Lung (tissue), 17 donors: ENCODE measurements at places on chromosomes 7 and 10. TPM values are rescaled to one million over a fixed set of nuclear protein-coding genes. Genes with fewer than 3 reads are reported as not detected.

DNA sequence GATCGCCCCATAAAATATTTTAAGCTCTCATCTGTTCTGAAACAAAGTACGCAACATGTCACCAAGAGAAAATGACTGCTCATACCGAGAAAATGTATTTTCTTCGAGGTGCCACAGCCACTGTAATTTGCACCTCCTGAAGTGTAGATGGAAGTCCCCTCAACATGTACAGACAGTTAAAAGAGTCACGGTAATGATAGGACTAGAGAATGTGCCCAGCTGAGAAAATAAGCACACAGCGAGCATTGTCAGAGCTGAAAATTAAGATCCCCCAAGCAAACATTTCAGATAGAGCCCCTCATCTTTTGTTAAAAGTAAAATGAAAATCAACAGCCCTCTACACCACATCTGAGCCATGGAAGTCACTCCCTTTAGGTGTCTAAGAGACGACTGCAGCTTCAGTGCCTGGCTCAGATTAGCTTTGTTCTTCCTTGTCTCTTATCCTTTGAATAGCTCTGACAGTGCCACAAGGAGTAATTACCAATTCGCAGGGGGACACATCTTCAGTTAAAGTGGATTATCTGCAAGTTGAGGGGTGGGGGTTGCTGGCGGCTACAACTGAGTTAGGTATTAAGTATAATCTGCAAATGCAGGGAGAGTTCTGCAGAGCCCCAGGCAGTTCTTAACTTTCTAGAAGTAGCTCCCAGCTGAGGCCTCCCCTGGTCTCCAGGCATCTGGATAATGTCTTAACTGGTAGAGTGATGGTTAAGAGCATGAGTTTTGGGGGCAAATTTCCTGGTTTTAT, 222.7 kb upstream of the C7orf33 start:
- H3K36me3 ChIP-seq, result no peaks in the 10 kb centered on the region
- DNase-seq, result no peak
- no peaks in the 10 kb centered on the region for H3K27me3 ChIP-seq
- no peak overlapping the region for H3K4me3 ChIP-seq
- no peaks in the 10 kb centered on the region for H3K4me1 ChIP-seq
- no peak overlapping the region for H3K27ac ChIP-seq

DNA sequence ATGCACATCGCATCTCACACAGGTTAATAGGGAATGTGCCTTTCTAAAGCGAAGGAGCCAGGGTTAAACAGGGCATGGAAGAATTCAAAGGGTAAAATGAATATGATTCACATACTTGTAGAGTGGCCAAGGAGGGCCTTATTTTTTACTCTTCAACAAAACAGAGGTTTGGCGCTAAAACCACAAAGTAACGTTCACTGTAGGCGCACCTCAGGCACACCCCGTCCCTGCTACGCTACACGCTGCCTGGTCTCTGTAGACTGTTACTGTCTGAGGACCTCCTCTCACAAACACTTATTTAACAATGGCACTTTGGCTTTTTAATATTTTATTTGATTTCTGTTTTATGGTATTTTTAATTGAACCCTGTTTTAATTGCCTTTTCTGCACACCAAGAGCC, 462.1 kb upstream of the GALNT17 start:
- H3K4me3 ChIP-seq, result no peak overlapping the region
- H3K27me3 ChIP-seq, result no peaks in the 10 kb centered on the region
- no peaks in the 10 kb centered on the region for H3K36me3 ChIP-seq
- no peak for DNase-seq
- peaks cover 4% of the 10 kb centered on the region for H3K4me1 ChIP-seq
- H3K27ac ChIP-seq, result no peak overlapping the region

GRCh38 chr7:93178213-93178612, 30.0 kb upstream of the SAMD9L start:
- no peaks in the 10 kb centered on the region for H3K36me3 ChIP-seq
- H3K27me3 ChIP-seq, result no peaks in the 10 kb centered on the region
- no peak overlapping the region for H3K27ac ChIP-seq
- no peak overlapping the region for H3K4me3 ChIP-seq
- peak; percentile 6 for DNase-seq
- H3K4me1 ChIP-seq, result no peaks in the 10 kb centered on the region

DNA sequence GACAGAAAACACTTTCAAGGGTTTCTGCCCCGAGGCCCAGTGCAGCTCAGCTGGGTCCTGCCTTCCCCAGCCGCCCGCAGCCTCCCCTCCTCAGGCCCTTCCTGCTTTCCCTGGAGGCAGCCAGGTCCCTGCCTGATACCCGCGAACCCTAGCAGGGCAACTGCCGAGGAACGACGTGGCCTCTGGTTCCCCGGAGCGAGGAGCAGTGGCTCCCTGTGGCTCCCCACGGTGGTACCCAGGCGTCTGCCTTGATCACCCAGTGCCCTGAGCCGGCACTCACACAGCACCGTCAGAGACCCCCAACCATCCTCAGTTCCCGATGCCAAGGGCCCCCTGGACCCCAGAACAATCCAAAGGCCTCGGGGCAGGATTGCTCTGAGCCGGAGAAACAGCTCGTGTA, 58.3 kb downstream of the CFAP46 start:
- DNase-seq, result no peak
- H3K27ac ChIP-seq, result no peak overlapping the region
- H3K36me3 ChIP-seq, result no peaks in the 10 kb centered on the region
- no peak overlapping the region for H3K4me3 ChIP-seq

- peaks cover 7% of the 10 kb centered on the region for H3K4me1 ChIP-seq
- no peaks in the 10 kb centered on the region for H3K27me3 ChIP-seq
- no peaks in the 10 kb centered on the region for H3K36me3 ChIP-seq
Observed at GRCh38 chr7:25308246-25308645, 80.0 kb upstream of the NPVF start.

- no peaks in the 10 kb centered on the region for H3K27me3 ChIP-seq
- H3K4me3 ChIP-seq, result no peak overlapping the region
- H3K36me3 ChIP-seq, result no peaks in the 10 kb centered on the region
- DNase-seq, result peak; percentile 68
- H3K27ac ChIP-seq, result peak overlapping the region; percentile 42
Observed at GRCh38 chr7:33719059-33719581, 186.2 kb upstream of the BMPER start.

DNA sequence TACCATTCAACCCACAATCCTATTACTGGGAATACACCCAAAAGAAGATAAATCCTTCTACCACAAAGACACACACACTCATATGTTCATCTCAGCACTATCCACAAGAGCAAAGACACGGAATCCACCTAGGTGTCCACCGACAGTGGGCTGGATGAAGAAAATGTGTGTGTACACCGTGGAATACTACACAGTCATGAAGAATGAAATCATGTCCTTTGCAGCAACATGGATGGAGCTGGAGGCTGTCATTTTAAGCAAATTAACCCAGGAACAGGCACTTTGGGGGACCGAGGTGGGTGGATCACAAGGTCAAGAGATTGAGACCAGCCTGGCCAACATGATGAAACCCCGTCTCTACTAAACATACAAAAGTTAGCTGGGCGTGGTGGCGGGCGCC, 8.3 kb upstream of the FOXL3 start:
- H3K4me1 ChIP-seq, result no peaks in the 10 kb centered on the region
- H3K4me3 ChIP-seq, result no peak overlapping the region
- no peak for DNase-seq
- H3K36me3 ChIP-seq, result no peaks in the 10 kb centered on the region
- H3K27me3 ChIP-seq, result no peaks in the 10 kb centered on the region

DNA sequence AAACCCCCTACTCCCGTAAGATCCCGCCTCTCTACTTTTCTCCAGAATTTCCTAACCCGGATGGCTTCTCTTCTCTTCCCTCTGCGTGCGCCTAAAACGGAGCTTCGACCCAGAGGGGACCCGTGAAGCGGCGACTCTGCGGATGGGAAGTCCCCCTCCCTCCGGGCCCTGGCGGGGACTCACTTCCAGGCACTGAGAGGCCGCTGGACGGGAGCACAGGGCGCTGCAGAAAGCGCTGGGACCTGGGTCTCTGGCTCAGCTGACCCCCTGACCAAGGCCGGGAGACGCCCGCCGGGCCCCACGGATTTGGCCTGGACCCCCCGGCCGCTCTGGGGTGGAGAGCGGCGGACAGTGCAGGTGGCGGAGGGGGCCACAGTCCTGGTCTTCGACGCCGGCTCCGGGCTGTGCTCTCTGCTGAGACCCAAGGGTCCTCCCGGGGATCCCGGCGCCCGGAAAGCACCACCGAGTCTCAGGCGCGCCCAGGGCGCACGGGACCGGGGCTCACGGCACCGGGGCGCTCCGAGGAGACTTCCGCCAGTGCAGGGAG, 688 bp upstream of the FOXL3 start:
- H3K27ac ChIP-seq, result no peak overlapping the region
- no peak overlapping the region for H3K4me3 ChIP-seq
- peaks cover 44% of the 10 kb centered on the region for H3K27me3 ChIP-seq
- H3K4me1 ChIP-seq, result no peaks in the 10 kb centered on the region
- no peaks in the 10 kb centered on the region for H3K36me3 ChIP-seq

DNA sequence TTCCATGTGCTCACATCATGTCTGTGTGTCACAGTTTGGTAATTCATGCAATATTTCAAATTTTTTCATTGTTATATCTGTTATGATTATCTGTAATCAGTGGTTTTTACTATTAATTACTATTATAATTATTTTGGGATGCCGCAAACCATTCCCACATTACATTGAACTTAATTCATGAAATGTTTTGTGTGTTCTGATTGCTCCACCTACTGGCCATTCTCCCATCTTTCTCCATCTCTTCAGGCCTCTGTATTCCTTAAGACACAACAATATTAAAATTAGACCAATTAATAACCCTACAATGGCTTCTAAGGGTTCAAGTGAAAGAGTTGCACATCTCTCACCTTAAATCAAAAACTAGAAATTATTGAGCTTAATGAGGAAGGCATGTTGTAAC, 398.5 kb downstream of the PCDH15 start:
- H3K27ac ChIP-seq, result no peak overlapping the region

GRCh38 chr10:6473901-6474370, 106.1 kb downstream of the PRKCQ start:
- no peaks in the 10 kb centered on the region for H3K4me1 ChIP-seq
- peak overlapping the region; percentile 64 for H3K27ac ChIP-seq
- H3K27me3 ChIP-seq, result no peaks in the 10 kb centered on the region
- H3K36me3 ChIP-seq, result no peaks in the 10 kb centered on the region
- no peak for DNase-seq
- H3K4me3 ChIP-seq, result no peak overlapping the region

DNA sequence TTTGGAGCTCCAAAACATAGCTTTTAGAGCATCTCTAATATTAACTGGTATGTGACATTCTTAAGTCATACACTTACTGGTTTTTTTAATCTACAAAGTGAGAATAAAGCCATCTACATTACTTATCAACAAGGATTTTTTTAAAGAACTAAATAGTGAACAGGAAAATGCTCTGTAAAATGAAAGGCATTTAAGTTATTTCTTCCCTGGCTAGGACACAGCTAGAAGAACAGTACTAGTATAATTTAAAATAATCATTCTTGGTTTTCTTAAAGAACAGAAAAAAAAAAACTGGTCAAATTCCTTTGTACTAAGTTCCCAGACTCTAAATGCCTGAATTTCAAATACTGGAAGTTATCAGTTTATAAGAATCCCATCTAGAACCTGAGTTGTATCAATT, 139.5 kb downstream of the SRPK2 start:
- H3K4me3 ChIP-seq, result no peak overlapping the region
- no peak overlapping the region for H3K27ac ChIP-seq
- H3K36me3 ChIP-seq, result no peaks in the 10 kb centered on the region
- DNase-seq, result no peak
- H3K4me1 ChIP-seq, result peaks cover 8% of the 10 kb centered on the region

DNA sequence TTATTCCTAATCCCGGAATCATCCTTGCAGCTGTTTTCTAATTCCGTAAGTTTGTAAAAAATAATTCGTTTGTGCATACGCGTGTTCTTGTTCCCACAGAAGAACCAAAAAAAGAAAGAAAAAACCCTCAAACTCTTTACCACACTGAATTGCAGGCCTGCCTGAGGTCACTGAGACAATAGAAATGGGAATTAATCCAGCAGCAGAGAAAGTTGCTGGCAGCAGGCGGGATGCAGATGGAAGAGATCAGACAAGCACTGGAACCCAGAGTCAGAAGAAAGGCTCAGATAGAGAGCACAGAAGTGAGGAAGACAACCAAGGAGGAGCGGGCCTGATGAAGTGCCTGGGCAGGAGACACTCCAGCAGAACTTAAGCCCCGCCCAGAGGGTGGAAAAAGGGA, 141.5 kb upstream of the VWC2 start:
- H3K4me1 ChIP-seq, result peaks cover 1% of the 10 kb centered on the region
- no peak overlapping the region for H3K27ac ChIP-seq
- H3K4me3 ChIP-seq, result no peak overlapping the region
- no peak for DNase-seq
- no peaks in the 10 kb centered on the region for H3K36me3 ChIP-seq

GRCh38 chr10:59317066-59317465, 45.3 kb downstream of the FAM13C start:
- H3K4me1 ChIP-seq, result peaks cover 18% of the 10 kb centered on the region
- DNase-seq, result no peak
- H3K27me3 ChIP-seq, result no peaks in the 10 kb centered on the region
- H3K27ac ChIP-seq, result no peak overlapping the region
- H3K4me3 ChIP-seq, result no peak overlapping the region

DNA sequence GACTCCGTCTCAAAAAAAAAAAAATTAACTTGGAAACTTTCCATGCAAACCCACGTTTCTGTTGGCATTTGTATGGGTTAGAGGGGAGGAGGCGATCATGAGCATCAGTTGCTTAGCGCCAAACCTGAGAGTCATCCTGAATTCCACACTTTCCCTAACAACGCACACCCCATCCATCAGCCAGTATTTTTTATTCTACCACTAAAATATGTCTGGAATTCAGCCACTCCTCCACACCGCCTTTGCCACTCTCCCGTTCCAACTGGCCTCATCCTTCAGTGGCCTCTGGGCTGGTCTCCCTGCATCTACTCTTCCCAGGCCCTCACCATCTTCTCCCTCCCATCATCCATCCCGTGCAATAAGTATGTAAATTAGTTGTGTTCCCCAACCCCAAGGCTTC, 4.7 kb upstream of the LMBR1 start:
- no peak overlapping the region for H3K27ac ChIP-seq
- H3K27me3 ChIP-seq, result no peaks in the 10 kb centered on the region
- H3K4me3 ChIP-seq, result no peak overlapping the region
- H3K36me3 ChIP-seq, result no peaks in the 10 kb centered on the region
- H3K4me1 ChIP-seq, result no peaks in the 10 kb centered on the region

The ASAH2 gene
- 2.3 TPM for total RNA-seq

The OR6B1 gene
- not detected for total RNA-seq

The CPA4 gene
- total RNA-seq, result 0.55 TPM

The TRPV6 gene
- 1.2 TPM for total RNA-seq
